ENCODE measurements at places on chromosomes 3 and 15. TPM values are rescaled to one million over a fixed set of nuclear protein-coding genes. Genes with fewer than 3 reads are reported as not detected.

- H3K36me3 ChIP-seq: no peaks in the 10 kb centered on the region
- H3K4me1 ChIP-seq: no peaks in the 10 kb centered on the region
- H3K27ac ChIP-seq: no peak overlapping the region
- no peaks in the 10 kb centered on the region for H3K27me3 ChIP-seq
Measured at GRCh38 chr3:38690185-38690584, 40.7 kb upstream of the SCN5A start.

DNA sequence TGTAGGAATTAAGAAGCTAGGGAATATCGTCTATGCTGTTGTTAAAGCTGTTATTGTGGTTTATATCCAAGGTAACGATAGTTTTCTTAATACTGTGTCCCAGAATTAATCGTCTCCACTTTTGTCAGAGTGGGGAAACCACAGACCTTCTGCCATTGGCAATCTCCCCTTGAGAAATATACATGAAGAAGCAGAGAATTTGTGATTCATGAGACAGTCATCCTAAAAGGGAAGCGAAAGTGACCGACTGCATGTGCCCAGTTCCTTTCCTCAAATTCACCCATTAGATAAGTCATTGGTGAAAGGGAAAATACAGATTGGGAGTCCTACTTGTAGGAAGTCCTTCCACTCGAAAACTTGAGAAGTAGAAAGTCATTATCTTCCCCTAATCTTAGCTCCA lies 26.6 kb downstream of the DIPK2A start:
- H3K4me1 ChIP-seq: peaks cover 4% of the 10 kb centered on the region
- no peak overlapping the region for H3K27ac ChIP-seq
- DNase-seq: no peak
- H3K27me3 ChIP-seq: no peaks in the 10 kb centered on the region

GRCh38 chr15:63401078-63401477 lies 19.4 kb upstream of the CA12 start:
- peaks cover 23% of the 10 kb centered on the region for H3K4me1 ChIP-seq
- H3K4me3 ChIP-seq: no peak overlapping the region
- peaks cover 51% of the 10 kb centered on the region for H3K27me3 ChIP-seq
- DNase-seq: no peak
- no peaks in the 10 kb centered on the region for H3K36me3 ChIP-seq

MYO5C gene
- 22.5 TPM for total RNA-seq

NSMCE3 gene
- total RNA-seq: 8.5 TPM

GRCh38 chr3:5231487-5231886 lies 44.0 kb downstream of the EDEM1 start:
- no peak overlapping the region for H3K27ac ChIP-seq
- no peak for DNase-seq
- H3K27me3 ChIP-seq: no peaks in the 10 kb centered on the region
- peaks cover 14% of the 10 kb centered on the region for H3K4me1 ChIP-seq

DNA sequence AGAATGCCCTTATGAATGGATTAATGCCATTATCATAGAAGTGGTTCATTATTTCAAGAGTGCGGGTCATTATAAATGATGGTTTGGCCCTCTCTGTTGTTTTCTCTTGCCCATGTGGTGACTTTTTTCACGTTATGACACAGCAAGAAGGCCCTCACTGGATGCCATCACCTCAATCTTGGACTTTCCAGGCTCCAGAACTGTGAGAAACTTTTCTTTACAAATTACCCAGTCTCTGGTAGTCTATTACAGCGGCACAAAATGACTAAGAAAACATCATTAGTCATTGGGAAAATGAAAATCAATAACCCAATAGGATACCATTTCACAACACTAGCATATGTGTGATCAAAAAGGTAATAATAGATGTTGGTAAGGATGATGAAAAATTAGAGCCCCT lies 119.0 kb upstream of the LPP start:
- no peak overlapping the region for H3K27ac ChIP-seq
- H3K4me3 ChIP-seq: no peak overlapping the region
- no peaks in the 10 kb centered on the region for H3K36me3 ChIP-seq
- peaks cover 17% of the 10 kb centered on the region for H3K4me1 ChIP-seq

STAB1 gene
- 2.6 TPM for total RNA-seq
